BJ (cell line): ENCODE measurements at places on chromosomes 11 and 22. TPM values are rescaled to one million over a fixed set of nuclear protein-coding genes. Genes with fewer than 3 reads are reported as not detected.
A peak's percentile ranks its signal among the peaks of the same experiment; 100 is the strongest.

- no peak for DNase-seq
These were observed 67.8 kb downstream of the CTTN start for GRCh38 chr11:70466154-70466553.

DNA sequence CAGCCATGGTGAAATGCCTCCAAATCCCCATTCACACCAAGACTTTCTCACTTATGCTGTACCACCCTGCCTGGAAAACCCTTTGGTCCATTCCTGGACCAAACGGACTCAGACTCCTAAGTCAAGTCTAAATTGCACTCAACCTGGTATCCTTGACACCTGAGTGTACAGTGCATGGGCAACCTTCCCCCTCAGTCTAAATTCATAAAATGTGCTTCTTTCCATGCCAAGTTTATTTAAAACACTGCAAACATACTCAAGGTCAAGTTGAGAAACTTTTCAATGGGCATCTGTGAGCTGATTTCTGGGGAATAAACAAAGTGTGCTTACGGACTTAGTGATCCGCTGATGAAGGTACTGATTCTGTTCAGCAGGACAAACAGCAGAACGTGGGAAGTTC is 26.4 kb downstream of the HIRA start:
- DNase-seq, result no peak

GRCh38 chr11:126499131-126499752 is 143.8 kb downstream of the ST3GAL4 start:
- no peak for DNase-seq

GRCh38 chr11:117851106-117851505 is 25.4 kb downstream of the FXYD6 start:
- no peak for DNase-seq

GRCh38 chr11:80958987-80959386 is 1518.2 kb upstream of the TENM4 start:
- no peak for DNase-seq

DNA sequence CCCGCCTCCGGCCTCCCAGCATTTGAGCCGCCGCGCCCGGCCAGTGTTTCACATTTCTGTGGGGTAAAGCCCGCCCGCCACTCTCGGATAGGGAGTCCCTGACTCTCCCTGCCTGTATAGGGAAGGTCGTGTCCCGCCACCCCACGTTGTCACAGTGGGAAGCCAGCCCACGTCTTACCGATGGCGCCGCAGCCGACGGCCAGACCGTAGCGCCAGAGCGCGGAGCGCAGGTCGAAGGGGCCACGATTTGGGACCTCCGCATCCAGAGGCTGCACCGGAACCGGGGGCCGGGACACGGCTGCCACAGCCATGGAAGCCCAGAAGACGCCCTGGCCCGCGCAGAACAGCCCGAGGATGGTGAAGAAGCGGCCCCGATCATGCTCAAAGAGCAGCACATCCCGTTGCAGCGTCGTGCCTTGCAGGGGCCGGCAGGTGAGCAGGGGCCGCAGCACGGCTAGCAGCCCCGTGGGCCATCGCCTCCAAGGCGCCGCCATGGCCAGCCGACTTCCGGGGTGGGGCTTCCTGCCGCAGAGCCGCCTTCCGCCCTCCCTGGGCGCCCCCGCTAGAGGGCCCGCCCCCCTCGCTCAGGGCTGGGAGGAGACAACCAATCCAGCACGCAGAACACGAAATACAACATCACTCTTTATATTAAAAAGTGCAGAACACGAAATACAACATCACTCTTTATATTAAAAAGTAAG is at the start of gene TMEM223:
Gene TMEM223 (minus strand): TSS at position 506 of the 701 bp plus-strand sequence. CDS start 12 bp downstream, at position 494.
- DNase-seq, result peak; percentile 26

DNA sequence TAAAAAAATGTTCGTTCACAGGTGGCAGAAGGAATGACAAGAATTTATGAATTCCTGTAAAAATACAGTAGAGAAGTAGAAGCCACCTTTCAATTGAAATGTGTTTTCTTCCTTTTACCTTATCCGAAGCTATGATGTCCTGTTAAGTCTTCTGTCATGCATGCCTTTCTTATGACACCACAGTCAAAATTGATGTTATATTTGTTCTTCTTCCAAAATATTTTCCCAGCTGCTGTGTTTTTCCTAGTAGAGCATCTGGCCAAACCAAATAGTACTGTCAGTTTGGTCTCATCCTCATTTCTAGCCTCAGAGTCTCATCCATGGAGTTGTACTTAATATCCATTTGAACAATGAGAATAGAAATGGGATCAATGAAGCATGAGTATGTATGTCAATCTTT is 206.1 kb downstream of the PGR start:
- no peak for DNase-seq

DNA sequence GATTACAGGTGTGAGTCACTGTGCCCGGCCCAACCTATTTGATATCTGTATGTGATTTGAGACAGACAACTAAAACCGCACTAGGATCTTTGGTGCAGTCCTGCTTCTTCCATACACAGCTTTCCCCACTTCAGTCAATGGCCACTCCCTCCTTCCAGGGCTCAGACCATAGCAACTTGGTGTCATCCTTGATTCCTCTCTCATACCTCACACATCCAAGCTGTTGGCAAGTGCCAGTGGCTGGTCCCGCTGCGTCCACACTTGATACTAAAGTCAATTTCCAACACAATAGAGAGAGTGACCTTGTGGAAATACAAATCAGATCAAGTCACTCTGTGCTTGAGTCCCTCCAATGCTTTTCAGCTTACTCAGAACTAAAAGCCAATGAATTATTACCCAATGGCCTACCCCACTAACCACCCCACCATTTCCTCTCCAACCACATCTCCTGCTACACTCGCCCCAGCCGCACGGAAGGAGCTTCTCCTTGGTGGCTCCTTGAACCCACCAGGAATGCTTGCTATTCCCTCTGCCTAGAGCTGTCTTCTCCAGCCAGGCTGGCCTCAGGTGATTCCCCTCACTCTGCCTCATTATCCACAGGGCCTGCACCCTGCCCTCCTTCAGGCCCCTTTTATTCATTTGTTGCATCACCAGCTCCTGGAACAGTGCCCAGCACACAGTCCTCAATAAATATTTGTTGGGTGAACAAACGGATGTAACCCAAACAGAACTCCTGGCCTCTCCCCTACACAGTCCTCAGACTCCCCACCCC is 12.9 kb downstream of the ABTB2 start:
- DNase-seq, result peak; percentile 88

GRCh38 chr11:35944503-35945136 is 758 bp downstream of the LDLRAD3 start:
- no peak for DNase-seq

GRCh38 chr11:28472904-28473303 is 364.7 kb downstream of the METTL15 start:
- DNase-seq, result no peak

- DNase-seq, result no peak
These were observed 97.7 kb downstream of the CD44 start for GRCh38 chr11:35236667-35237003.

GRCh38 chr11:130892861-130893260 is 23.4 kb downstream of the SNX19 start:
- DNase-seq, result no peak

DNA sequence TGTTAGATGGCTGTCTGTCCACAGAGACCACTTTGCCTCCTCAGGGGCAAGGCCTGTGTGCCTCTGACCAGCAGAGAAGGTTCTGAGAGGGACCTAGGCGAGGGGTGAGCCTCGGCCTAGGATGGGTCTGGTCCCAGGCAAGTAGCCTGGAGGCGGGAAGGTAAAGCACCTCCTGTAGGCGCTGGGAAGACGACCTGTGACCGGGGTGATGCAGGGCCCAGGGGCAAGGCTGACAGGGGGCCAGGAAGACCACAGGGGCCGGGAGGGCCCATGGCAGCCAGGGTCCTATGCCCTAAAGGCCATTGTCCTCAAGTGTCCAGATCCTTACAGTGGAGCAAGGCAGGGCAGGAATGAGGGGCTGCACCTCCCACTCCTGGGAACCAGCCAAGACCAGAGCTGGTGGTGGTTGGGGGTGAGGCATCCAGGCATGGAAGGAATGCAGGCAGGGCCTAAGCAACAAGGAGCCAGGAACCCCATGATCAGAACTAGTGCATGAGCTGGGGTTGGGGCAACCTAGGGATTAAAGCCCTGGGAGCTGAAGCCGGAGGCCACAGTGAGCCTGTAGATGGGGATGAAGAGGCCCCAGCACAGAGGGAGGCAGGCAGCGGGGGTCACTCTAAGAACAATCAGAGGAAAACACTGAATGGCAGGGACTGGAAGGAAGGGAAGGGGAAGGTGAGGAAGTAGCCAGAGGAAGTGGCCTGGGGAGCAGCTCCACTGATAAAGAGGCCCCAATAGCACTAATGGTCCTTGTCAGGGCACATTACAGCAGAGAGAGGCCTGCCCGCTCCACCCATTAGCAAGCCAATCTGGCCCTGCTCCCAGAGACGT is 32.9 kb upstream of the KLHL35 start:
- DNase-seq, result no peak

- no peak for DNase-seq
These were observed 84.7 kb upstream of the HEPHL1 start for GRCh38 chr11:93936460-93936859.

- no peak for DNase-seq
These were observed 30.4 kb downstream of the PAAF1 start for GRCh38 chr11:73907191-73907590.

- DNase-seq, result no peak
These were observed 18.1 kb downstream of the P2RX3 start for GRCh38 chr11:57356268-57356667.

DNA sequence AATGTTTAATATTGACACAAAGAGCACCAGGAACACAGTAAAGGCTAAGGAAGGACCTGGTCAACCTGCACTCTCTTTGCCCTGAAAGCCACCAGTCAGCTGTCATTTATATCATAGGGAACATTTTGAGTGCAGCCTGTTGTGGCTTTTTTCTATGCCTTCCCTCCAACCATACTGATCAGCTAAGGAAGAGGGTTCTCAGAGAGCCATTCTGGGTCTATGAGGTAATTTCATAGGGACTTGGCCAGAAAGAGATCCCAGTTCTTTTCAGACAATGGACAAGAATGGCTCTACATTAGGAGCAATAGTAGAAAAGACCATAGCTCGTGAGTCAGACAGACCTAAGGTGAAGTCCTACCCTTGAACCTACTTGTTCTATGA is 132.8 kb downstream of the CCDC34 start:
- no peak for DNase-seq

DNA sequence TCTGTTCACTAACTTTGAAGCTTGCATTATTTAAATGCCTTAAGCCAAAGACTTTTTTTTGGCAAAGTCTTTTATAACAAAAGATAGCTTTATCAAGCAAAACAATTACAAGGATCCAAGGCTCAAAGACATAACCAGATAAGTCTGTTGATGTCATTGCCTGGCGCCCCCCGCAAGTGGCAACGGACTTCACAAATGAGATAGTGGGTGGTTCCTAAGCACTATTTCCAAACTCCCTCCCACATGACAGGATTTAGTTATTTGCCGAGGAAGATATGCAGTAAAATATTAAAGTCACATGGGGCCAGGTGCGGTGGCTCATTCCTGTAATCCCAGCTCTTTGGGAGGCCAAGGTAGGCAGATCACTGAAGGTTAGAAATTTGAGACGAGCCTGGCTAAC is 194.2 kb upstream of the DDI1 start:
- DNase-seq, result no peak

- no peak for DNase-seq
These were observed 537.9 kb downstream of the NTM start for GRCh38 chr11:131908316-131908715.

DNA sequence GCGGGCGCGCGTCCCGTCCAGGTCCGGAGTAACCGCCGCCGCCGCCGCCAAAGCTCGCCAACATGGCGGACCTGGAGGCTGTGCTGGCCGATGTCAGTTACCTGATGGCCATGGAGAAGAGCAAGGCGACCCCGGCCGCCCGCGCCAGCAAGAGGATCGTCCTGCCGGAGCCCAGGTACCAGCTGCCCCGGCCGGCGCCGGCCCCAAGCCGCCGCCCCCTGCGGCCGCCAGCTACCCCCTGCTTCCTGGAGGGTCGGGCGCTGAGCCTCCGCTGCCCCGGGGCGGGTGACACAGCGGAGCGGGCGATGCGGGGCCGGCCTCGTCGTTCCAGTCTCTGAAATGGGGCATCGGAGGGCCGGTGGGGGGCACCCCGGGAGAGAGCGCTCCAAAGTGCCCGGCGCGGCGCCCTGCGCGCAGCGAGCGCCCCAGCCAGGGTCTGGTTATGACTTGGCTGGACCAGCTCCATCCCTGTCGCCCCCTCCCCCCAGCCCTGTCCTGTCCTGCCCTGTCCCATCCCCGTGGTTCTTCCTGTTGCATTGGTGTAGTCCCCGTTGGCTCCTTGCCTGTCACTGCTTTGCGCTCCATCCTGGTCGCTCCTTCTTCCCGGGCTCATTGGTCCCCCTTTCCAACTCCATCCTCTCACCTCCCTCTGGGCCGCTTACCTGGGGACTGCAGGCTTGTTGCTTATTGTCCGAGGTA is 653 bp downstream of the GRK3 start:
- DNase-seq, result no peak

DNA sequence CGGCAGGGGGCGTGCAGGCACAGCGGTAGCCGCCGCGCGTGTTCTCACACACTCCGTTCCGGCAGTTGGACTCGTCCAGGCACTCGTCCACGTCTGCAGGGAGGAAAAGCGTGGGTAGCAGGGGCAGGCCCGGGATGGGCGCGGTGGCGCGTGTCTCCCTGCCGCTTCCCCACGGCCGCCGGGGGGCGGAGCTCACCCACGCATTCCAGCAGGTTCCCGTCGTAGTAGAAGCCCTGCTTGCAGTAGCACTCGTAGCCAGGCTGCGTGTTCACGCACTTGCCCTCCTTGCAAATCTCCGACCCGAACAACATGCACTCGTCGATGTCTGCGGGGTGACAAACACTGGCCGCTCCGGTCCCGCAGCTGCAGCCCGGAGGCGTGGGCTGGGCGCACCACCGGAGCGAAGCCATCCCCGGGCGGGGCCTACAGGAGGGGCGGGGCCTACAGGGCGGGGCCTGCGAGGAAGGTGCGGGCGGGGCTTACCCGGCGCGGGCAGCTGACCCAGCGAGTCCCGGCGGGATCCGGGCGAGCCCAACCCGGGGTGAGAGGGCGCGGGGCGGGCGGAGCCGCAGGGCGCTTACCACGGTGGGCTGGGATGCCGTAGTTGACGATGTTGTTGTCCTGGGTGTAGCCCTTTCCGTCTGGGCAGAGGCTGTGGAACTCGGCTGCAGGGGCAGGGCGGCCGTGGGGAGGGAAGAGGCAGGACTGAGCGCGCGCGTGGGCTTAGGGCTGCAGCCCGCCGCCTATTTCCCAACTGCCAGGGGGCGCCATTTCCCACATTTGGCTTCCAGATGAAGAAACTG is 15.6 kb downstream of the SCYL1 start:
- DNase-seq, result peak; percentile 37

GRCh38 chr22:46797355-46797754 is 34.9 kb downstream of the TBC1D22A start:
- no peak for DNase-seq

Gene MUS81
- 31.1 and 63.8 TPM in 2 replicates for polyA plus RNA-seq

Gene CLNS1A
- 91.6 and 112 TPM in 2 replicates for polyA plus RNA-seq

Gene SEPTIN3
- polyA plus RNA-seq, result 0.02 and 0.06 TPM in 2 replicates

Gene PTPRCAP
- polyA plus RNA-seq, result 0.27 and 0.43 TPM in 2 replicates

Gene SOX10
- not detected in 2 replicates for polyA plus RNA-seq

Gene SLC43A3
- 16.7 and 26.7 TPM in 2 replicates for polyA plus RNA-seq

Gene MS4A6E
- polyA plus RNA-seq, result not detected in 2 replicates

Gene C1QTNF4
- 0.04 and 0.05 TPM in 2 replicates for polyA plus RNA-seq

Gene SCGB1D2
- polyA plus RNA-seq, result not detected in 2 replicates

Gene CASP12
- not detected in 2 replicates for polyA plus RNA-seq

Gene SDHAF2
- 67.7 and 81.1 TPM in 2 replicates for polyA plus RNA-seq

Gene SLC37A2
- polyA plus RNA-seq, result 0.63 and 0.75 TPM in 2 replicates

Gene SMC1B
- polyA plus RNA-seq, result not detected in 2 replicates

Gene SYT12
- 0.13 TPM in 2 replicates for polyA plus RNA-seq

Gene C11orf86
- polyA plus RNA-seq, result 0.15 TPM in 1 of 2 replicates, not detected in the other
